ENCODE measurements at places on chromosomes 4 and X.

DNA sequence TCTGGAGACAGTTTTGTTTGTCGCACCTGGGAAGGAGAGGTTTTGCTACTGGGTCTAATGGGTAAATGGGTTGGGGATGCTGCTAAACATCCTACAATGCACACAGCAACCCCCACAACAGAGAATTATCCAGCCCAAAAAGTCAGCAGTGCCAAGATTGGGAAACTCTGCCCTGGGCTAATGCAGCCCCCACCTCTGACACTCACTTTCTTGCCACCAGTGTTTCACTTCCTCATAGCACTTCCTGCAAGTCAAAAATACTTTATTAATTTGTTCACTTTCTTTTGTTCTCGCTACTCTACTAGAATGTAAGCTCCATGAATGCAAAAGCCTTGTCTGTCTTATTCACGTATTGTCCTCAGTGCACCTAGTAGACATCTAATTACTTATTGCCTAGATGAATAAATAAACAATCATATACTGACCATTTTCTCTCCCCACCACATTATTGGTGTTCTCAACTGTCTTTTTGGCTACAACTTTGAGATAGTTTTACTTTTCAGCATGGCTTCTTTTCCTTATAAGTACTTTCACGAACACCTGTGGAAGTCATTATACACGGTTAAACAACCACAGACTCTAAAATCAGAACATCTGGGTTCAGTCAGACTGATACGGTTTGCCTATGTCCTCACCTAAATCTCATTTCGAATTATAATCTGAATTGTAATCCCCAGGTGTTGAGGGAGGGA lies 82.0 kb upstream of the PITX2 start:
- DNase-seq = no peak

- DNase-seq = no peak
These were observed 6.3 kb upstream of the ACE2 start for GRCh38 chrX:15607067-15607466.

- no peak for DNase-seq
These were observed 81.7 kb downstream of the FREM3 start for GRCh38 chr4:143618811-143619210.

DNA sequence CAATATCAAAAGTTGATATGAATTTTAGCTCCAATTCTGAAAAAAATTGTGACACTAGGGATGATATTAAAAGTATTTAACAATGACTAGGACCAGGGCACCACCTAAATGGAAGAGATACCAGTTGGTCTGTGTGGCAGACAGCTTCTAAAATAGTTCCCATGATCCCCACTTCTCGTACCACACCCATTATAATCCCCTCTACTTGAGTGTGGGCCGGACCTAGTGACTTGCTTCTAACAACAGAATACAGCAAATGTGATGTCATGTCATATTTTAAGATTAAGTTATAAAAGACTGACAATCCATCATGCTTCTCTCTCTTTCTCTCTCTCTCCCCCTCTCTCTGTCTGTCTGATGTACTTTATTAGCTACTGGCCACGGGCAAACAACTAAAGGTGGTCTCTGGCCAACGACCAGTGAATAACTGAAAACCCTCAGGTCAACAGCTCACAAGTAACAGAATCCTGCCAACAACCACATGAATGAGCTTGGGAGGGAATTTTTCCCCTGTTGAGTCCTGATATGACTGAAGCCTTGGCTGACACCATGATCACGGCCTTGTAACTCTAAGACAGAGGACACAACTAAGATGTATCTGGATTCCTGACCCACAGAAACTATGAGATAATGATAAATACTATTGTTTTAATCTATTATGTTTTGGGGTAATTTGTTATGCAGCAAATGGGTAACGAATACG lies 34.4 kb downstream of the FAM13A start:
- no peak for DNase-seq

DNA sequence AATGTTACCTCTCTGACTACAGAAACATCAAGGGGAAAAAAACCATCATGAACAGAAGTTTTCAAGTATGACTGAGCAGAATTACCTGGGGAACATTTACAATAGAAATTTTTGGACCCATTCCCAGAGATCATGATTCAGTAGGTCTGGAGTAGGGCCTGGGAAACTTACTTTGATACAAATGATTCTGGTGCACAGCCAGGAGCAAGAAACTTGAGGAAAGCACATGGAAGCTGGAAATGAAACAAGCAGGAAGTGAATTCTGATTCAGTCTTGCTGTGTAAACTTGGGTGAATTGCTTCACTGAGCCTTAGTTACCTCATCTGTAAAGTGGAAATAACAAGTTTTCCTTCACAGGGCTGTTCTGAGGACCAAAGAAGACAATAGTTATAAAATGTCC lies 192.5 kb upstream of the TAPT1 start:
- no peak for DNase-seq

DNA sequence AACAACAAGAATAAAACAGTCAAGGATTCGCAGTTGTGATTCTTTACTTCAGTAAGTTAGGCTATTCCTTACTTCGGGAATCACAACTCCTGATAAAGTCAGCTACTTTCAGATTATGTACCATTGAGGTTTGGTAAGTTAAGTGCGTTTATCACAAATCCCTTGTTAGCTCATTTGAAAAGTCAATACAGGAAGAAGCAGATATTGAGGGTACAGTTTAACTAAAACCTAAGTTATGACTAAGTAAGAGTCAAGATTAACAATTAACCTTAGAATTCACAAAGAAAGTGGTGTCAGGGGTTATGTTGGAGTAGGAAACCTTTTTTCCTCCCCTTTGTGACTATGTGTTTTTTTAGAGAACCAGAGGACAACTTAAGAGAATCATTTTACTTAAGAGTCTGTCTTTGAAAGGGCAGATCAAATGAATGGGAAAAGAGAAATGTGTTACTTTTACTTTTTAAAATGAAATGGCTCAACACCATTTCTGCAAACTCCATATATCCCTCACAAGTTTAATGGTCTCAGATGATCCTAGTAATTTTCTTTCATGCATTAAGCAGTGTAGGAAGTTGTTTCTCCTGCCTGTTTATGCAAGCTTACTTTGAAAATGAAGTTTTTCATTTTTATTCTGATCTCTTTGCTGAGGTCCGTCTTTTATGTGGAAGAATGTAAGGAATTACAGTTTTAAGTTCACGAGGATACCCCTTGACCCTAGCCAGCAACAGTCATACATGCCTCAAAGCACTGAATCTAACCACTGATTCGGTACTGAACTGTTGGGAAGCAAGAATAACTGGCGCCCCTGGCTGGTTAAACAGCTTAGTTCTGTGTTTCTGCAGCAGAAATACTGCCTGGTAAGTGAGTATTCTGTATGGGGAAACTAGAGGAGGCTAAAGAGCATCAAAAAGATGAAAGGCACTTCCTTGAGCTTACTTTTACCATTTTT lies 211.7 kb downstream of the SLC4A4 start:
- peak; percentile 49 for DNase-seq

DNA sequence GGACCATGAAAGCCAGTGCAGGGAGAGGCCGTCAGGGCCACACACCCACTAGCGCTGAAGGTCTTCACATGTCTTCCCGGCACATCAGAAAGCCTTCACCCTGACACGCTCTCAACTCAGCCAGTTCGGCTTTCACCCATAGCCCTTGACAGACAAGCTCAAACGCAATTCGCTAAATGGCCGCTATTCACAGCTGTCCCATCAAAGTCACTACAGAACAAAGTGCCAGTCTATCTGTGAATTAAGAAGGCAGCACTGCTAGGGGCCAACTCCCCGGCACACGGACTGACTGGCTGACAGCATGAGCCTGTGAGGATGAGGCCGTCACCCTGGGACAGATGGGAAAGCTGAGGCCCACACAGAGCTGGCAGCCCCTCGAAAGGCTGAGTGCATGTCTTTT lies 45.7 kb downstream of the ACOX3 start:
- DNase-seq = no peak

DNA sequence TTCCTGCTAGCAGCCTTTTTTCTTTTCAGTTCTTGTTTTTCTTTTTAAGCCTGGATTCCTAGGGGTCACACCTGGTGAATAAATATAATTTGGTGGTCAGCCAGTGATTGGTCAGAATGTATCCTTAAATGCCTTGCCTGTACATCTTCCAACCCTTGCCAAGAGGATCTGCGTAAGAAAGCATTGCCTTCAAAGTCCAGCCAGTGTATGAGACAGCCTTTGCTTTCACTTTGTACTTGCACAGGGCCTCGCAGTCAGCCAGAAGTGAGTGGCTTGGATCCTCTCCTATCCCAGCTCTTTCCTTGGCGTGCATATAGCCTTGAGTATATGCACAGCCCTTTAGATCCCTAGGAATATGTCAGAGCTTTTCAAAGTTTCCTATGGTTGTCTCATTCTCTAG lies 22.2 kb downstream of the KANTR start:
- DNase-seq = no peak

DNA sequence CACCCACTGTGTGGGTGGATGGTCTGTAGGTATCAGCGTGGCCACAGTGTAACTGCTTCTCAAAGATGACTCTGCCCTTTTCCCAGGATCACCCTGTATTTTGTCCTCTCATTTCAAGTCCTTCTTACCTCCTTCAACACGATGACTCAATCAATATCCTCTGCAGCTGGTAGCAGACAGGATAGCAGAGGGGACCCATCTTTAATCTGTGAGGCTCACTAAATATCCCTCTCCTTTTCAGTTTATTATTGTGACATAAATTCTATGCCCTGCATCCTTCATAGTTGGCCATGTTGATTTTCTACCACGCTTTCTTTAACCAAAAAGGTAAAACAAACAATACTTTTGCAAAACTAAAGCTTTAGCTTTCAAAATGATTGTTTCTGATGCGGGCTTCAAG lies 9.6 kb upstream of the MEPE start:
- no peak for DNase-seq

GRCh38 chr4:144310535-144310934 lies 170.0 kb upstream of the GYPA start:
- DNase-seq = no peak

- no peak for DNase-seq
These were observed 732 bp upstream of the ADRA2C start for GRCh38 chr4:3765271-3766035.

DNA sequence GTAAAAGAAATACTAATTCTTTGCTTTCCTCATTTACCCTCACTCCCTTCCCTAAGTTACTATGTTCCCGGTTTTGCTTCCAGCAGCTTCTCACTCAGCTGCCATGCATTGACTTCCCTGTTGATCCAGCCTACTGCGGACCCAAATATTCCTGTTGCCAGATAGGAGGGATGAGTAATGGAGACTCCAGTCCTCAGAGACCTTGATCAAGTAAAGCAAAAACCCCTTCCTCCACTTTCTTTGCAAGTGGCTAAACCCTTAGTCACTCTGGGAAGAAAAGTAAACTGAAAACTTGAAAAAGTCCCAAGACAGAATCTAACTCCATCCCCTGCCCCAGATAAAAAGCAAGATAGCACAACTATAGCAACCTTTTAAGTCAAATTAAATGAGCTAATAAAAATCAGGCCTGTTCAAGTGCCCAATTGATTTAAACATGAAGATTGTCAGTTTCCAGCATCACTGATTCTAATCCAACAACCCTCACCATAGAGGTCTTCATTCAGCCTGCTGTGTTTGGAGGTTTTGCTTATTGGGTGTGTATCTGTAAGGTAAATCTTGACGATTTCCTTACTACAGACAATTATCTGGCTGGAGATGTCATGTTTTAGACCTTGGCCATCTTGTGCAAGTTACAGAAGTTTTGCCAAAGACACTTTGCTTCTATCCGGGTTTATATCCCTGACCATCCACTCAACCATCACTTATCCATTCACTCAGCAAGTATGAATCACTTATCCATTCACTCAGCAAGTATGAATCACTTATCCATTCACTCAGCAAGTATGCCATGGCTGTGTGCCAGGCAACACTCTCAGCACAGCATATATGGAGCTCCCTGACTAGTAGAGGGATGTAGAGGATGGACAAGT lies 17.6 kb downstream of the FGFBP1 start:
- DNase-seq = peak; percentile 42

DNA sequence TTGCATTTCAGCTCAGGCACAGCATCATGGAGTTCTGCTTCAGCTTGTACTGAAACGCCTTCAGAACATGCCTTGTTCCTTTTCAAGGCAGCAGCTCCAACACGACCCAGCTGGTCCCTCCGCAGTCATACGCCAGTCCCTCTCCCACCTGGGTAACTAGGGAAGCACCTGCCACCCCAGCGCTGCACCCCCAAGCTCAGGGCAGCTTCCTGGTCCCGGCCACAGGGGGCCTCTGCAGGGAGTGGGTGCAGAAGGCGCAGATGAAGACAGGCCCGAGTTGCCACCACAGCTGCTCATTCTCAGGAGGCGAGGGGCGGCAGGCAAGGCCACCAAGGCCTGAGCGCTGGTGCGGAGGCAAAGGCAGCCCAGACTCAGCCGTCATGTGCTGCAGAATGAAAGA lies 21.8 kb downstream of the WDR1 start:
- DNase-seq = no peak

DNA sequence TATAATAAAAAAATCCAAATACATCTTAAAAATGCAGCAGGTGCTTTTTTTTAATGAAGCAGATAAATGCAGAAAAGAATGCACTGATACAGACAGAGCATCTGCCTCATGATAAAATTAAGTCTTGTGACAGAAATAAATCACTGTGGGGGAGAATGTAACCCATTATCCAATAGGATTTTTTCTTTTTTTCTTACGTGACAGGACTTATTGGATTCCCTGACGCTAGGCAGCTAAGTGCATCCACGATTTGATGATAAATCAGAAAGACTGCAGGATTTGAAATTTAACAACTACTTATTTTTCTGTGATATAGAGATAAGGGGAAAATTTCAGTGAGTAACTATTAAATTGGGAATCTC lies 110.6 kb upstream of the PPARGC1A start:
- no peak for DNase-seq

DNA sequence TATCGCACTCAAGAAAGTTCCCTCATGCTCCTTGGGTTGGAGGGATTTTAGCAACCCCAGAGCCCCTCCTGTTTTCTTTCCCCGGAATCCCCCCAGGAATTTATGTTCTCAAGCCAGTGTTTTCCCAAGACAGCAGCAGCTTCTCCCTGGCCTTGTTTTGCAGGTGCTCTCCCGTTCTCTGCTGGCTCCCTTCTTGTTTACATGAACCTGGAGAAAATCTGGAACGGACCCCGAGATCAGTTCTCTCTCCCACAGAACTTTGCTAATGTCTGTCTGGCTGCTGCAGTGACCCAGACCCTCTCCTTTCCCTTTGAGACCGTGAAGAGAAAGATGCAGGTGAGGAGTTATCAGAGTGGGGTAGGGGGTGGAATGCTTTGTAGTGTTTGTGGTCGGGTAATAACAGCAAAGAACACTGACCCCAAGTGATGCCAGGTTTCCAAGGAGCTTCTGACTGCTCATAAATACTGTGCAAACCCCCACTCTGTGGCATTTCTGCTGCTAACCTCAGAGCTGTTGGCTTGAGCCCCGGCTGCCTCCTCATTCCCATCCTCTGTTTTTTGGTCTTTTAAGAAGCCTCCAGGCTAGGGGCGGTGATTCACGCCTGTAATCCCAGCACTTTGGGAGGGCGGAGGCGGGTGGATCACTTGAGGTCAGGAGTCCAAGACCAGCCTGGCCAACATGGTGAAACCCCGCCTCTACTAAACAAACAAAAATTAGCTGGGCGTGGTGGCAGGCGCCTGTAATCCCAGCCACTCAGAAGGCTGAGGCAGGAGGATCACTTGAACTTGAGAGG lies 11.1 kb downstream of the SLC25A43 start:
- DNase-seq = peak; percentile 45

- DNase-seq = no peak
These were observed 490.3 kb upstream of the PABPC4L start for GRCh38 chr4:134691915-134692314.

Data from COLO829 (cell line).